ENCODE measurements at places on chromosomes 5 and 9.
A peak's percentile ranks its signal among the peaks of the same experiment; 100 is the strongest.

DNA sequence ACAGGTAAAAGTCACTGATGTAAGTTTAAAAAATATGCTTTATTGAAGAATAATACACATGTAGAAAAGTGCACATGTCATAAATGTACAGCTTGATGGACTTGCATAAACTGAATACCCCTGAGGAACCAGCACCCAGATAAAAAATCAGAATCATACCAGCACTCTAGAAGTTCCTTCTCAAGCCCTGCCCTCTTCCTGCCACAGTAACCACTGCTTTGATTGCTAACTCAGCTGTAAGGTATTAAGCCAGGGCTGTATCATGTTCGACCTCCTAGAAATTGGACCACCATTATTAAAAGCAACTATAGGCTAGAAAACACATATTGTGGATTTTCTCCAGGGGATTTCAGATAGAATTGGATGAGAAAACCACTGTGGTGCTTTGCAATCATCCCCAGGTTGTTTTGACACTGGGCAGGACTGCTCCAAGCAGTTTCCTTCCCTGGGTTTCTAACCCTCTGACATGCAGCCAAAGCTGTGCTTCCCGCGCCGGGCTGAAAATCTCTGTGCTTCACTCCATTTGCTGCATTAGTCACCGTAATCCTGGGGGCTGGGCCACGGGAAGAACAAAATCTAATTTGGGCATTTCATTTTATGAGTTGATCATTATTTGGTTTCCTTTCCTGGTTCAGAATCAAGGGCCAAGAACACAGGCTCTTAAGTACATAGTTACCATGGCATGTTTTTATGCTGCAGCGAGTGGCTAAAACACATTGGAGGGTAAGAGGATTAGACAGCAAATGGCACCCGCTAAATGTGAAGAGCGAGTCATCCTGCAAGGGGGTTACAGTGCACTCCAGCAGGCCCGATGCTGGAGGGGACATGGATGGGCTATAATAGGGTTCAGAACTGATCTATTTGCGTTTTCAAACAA, 139.4 kb upstream of the IL12B start:
- no peak for DNase-seq

- peak; percentile 59 for DNase-seq
Observed at GRCh38 chr9:69168709-69169217, 5.3 kb upstream of the TJP2 start.

GRCh38 chr5:88380332-88380731, 111.7 kb upstream of the TMEM161B start:
- no peak for DNase-seq

GRCh38 chr9:69594180-69594579, 78.0 kb downstream of the APBA1 start:
- DNase-seq = no peak

Measured in activated naive CD4-positive, alpha-beta T cell treated with anti-CD3 and anti-CD28 coated beads, Interleukin-2, amount 50 U/mL, for 16 hours (primary cell).